ENCODE measurements at places on chromosomes 1 and 21. TPM values are rescaled to one million over a fixed set of nuclear protein-coding genes. Genes with fewer than 3 reads are reported as not detected.

The SERPINC1 gene
- not detected for total RNA-seq

The CCDC17 gene
- total RNA-seq: 1.9 TPM

The SPRR4 gene
- total RNA-seq: not detected

The MFSD2A gene
- 20.3 TPM for total RNA-seq

The AUNIP gene
- total RNA-seq: 27.8 TPM

The ZNF695 gene
- total RNA-seq: 17.2 TPM

The OR13G1 gene
- not detected for total RNA-seq

The TMPRSS15 gene
- 35.2 TPM for total RNA-seq

The MMP23B gene
- total RNA-seq: 0.08 TPM

The SMIM12 gene
- 39.0 TPM for total RNA-seq

The OPRD1 gene
- 6.9 TPM for total RNA-seq

The UBASH3A gene
- not detected for total RNA-seq

The CD1E gene
- not detected for total RNA-seq

The TMEM81 gene
- 1.8 TPM for total RNA-seq

The CFAP107 gene
- not detected for total RNA-seq

The GNL2 gene
- total RNA-seq: 158 TPM

The HUNK gene
- total RNA-seq: not detected
